Activated CD4-positive, alpha-beta T cell treated with anti-CD3 and anti-CD28 coated beads, Interleukin-2, amount 50 U/mL, for 1 hour (primary cell): ENCODE measurements at places on chromosomes 6 and 20.

GRCh38 chr6:33206027-33206863, 1.8 kb downstream of the HSD17B8 start:
- no peak for DNase-seq

GRCh38 chr6:28996844-28997510, 8.1 kb downstream of the ZNF311 start:
- DNase-seq: no peak

- DNase-seq: no peak
These were observed 892 bp downstream of the REPS1 start for GRCh38 chr6:138987080-138987642.

DNA sequence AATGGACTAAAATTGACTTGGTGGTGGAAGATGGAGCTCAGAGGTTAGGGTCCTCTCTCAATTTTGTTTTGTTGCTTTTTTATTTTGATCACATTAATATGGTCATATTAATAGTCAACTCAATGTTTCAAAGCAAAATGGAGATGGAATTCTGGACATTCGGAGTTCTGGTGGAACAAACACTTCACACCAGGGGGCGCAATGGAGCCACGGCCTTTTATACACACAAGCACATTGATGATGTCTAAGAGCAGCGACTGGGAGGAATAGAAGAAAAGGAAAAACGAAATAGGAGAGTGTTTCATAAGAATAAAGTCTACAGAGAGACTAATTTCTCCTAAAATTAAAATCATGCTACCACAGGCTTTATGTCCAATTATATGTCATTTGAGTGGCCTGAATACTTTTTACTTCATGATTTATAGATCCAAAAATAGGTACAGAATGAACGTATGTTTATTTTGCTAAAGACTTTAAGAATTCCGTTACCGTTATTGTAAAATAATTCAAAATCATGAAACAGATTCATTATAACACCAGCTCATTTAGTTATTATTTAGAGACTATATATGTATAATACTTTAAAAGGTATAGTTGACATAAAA, 197.6 kb upstream of the SASH1 start:
- DNase-seq: peak; percentile 50

DNA sequence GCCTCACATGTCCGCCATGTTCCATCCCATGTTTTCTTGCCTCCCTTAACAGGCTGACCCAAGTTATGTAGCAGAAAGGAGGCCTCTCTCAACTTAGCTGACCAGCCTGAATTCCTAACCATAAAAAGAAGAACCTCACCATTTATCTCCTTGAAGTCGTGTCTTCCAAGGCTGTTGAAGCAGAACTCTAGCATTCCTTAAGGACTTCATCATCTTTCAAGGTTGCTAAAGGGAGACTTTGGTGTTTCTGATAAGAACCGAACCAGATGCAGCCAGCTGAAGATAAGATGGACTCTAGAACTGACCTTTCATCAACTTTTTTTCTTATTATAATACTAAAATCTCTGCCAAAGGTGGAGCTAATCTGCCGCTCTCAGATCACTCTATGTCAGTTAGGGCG, 571.7 kb upstream of the SLC35B3 start:
- no peak for DNase-seq

- no peak for DNase-seq
These were observed 43.5 kb upstream of the NFATC2 start for GRCh38 chr20:51586005-51586440.

GRCh38 chr20:49507741-49508434, 25.4 kb upstream of the KCNB1 start:
- DNase-seq: no peak

- DNase-seq: no peak
These were observed 88.8 kb upstream of the NFATC2 start for GRCh38 chr20:51631011-51631950.

- no peak for DNase-seq
These were observed 163.1 kb downstream of the IBTK start for GRCh38 chr6:82084324-82084920.
